Endothelial cell of umbilical vein (primary cell): ENCODE measurements at places on chromosomes 4 and X. TPM values are rescaled to one million over a fixed set of nuclear protein-coding genes. Genes with fewer than 3 reads are reported as not detected.
A peak's percentile ranks its signal among the peaks of the same experiment; 100 is the strongest.

Gene ANXA3
- 73.8 and 78.4 TPM in 2 replicates for total RNA-seq

DNA sequence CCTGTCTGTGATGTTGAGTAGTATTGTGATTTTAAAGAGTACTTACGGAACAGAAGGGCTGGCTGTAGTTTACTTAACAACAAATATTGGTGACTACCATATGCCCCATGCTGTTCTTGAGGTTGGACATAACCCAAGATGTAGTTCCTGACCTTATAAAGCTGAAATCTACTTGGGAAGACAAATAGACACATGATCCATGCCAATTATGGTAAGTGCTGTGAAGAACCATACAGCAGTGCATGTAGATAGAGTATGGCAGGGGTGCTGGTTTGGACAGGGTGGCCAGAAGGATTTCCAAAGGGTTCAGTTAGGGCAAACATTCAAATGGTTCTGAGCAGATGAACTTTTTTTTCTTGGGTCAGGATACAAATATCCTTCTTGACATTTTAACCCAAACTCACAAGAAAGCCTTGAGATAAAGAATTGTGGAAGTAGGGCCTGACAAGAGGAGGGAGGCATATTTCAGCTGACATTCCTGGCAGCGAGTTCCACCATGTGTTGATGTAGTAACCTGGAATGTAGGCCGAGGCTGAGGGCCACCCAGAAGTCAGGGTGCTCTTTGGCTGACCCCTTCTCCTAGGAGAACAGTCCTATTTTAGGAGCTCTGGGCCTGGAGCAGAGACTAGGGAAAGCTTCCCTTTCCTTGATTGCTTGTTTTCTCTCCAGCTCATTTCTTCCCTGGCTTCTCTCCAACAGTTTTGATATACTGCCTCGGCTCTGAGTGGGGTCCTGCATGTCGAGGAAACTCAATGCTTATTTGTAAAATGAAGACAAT, 74.2 kb downstream of the FREM3 start:
- H3K27ac ChIP-seq = no peak overlapping the region
- peak; percentile 79 for DNase-seq
- H3K36me3 ChIP-seq = no peaks in the 10 kb centered on the region
- no peaks in the 10 kb centered on the region for H3K4me1 ChIP-seq
- no peak overlapping the region for H3K4me3 ChIP-seq

Gene TCEAL6
- total RNA-seq = not detected in 2 replicates

DNA sequence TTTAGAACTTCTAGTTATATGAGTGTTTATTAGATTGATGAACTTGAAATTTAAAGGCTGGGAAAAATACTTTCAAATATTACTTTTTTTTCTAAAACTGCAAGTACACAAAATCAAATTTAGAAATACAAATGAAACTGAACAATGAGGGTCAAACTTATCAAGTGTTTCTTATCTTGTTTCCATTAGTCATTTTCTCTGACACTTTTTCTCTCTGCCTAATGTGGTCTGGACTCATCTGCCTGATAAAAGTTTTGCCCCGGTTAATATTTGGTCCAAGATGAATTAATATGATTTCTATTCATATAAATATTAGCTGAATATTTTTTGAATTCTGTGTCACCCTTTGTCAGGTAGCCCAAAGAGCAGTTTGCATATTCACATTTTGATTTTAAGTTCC, 8.7 kb upstream of the HPGDS start:
- H3K27me3 ChIP-seq = no peaks in the 10 kb centered on the region
- H3K4me1 ChIP-seq = peaks cover 12% of the 10 kb centered on the region
- no peak overlapping the region for H3K4me3 ChIP-seq

GRCh38 chrX:47489507-47490275, 6.7 kb upstream of the ZNF41 start:
- no peak overlapping the region for H3K27ac ChIP-seq
- no peaks in the 10 kb centered on the region for H3K36me3 ChIP-seq
- no peak for DNase-seq
- no peaks in the 10 kb centered on the region for H3K27me3 ChIP-seq
- no peak overlapping the region for H3K4me3 ChIP-seq
